ENCODE measurements at places on chromosomes 5 and 9. TPM values are rescaled to one million over a fixed set of nuclear protein-coding genes. Genes with fewer than 3 reads are reported as not detected.

DNA sequence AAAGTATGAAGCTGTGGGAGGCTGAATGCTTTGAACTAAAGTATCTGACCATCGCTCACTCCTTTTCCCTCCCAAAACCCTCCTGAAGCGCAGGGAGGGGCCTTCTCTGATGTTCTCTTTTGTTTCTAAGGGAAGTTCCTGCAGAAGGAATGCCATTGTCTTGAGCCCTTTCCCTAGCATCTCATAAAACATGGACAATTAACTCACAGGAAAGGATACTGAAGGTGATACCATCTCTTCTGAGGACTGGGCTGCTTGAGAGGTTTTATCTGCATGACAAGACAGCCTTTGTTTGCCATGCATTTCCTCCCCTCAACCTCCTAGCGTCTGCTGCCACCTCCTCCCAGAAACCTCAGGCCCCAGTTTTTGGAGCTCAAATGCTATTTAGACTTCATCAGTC lies 4.3 kb upstream of the RMND5B start:
- DNase-seq = no peak

DNA sequence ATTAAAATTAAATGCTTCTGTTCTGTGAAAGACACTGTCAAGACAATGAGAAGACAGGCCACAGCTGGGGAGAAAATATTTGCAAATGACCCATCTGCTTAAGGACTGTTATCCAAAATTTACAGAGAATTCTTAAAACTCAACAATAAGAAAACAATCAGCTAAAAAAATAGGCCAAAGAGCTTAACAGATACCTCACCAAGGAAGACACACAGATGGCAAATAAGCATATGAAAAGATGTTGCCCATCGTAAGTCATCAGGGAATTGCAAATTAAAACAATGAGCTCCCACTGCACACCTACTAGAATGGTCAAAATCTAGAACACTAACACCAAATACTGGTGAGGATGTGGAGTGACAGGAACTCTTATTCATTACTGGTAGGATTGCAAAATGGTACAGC lies 10.3 kb downstream of the WNK2 start:
- no peak for DNase-seq

GRCh38 chr9:96476591-96476990 lies 26.6 kb downstream of the HABP4 start:
- no peak for DNase-seq

GRCh38 chr9:110351009-110351467 lies 13.4 kb upstream of the TXNDC8 start:
- no peak for DNase-seq

The GPX3 gene
- total RNA-seq = not detected

- DNase-seq = no peak
These were observed 172.1 kb downstream of the BAAT start for GRCh38 chr9:101212661-101213060.

DNA sequence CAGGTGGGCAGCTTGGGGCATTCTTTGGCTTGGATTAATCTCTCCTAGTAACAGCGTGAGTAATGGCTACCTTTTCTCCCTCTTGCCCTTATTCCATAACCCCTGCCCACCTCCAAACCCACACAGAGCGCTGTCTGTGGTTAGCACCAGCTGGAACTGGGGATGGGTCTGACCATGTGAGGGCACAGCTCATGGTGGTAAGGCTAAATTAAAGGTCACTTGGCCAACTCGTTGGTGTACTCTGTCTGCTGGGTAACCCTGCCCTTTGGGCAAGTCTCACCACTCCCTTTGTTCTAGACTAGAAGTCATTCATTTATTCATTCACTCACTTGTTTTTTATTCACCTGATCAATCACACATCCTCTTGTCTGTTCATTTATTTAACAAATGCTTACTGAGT lies 27.8 kb downstream of the PPARGC1B start:
- no peak for DNase-seq

GRCh38 chr5:176748967-176749935 lies 61.1 kb upstream of the UNC5A start:
- no peak for DNase-seq

The PRELID2 gene
- 1.2 TPM for total RNA-seq

The VAV2 gene
- 7.6 TPM for total RNA-seq

The FREM1 gene
- not detected for total RNA-seq

- DNase-seq = no peak
These were observed 236.9 kb downstream of the GOLPH3 start for GRCh38 chr5:31937226-31937625.

- DNase-seq = no peak
These were observed 18.9 kb upstream of the ANKRD34B start for GRCh38 chr5:80588858-80589540.

DNA sequence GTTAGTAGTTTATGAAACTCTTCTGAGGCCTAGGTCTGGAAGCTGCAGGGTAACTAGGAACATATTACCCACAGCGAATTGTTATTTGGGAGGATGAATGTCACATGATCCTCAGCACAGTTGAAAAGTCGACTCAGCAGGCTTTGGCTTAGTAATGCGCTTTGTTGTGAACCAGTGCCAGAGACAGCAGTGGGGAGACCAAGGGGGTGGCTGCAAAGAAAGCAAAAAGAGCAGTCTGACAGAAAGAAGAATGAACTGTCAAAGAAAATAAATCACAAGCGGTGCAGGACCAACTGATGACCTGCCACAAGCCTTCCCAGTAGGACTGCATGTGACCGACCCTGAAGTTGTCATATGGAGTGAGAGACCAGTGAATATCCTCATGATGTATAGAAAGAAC lies 170.0 kb downstream of the CCDC171 start:
- no peak for DNase-seq

The SPAG8 gene
- total RNA-seq = 1.8 TPM

GRCh38 chr9:127826253-127826913 lies 23.7 kb downstream of the FPGS start:
- no peak for DNase-seq

GRCh38 chr9:2639786-2640185 lies 18.2 kb downstream of the VLDLR start:
- no peak for DNase-seq

- no peak for DNase-seq
These were observed 753.2 kb downstream of the TLR4 start for GRCh38 chr9:118457171-118458000.

The CAMK2A gene
- not detected for total RNA-seq

DNA sequence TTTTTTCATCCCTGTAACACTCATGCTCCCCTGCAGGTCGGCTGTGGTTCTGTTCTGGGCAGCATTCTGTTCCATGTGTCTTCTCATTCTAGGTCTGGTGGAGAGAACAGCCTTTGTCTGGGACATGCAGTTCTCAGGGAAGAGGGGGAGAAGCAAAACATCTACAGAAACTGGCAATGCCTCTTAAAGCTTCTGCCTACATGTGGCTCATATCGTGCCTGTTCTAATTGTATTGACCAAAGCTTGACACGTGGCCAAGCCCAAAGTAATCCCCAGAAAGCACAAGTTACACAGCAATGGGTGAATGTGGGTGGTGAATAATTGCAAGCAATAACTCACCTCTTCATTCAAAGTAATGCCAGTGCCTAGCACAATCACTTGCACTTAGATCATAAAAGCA lies 218.2 kb upstream of the IL12B start:
- DNase-seq = no peak

The LCP2 gene
- total RNA-seq = 219 TPM

The ZFAND5 gene
- 91.0 TPM for total RNA-seq

The RASGEF1C gene
- total RNA-seq = not detected

DNA sequence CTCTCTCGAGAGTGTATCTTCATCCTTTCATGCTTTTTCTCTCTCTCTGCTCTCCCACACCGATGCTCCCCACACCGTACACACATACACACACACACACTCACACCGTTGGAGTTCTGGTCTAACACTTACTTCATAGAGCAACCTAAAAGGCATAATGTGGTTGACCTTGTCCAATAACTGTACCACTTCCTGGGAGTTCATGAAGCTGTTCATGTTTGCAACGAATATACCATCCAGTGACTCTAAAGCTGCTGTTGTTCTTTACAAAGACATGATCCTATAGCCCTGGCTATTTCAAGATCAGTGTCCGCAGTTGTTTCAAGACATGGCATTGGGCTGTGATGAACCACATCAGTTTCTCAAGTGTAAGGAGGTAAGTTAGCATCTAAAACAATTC lies 10.0 kb downstream of the MEF2C start:
- DNase-seq = no peak

DNA sequence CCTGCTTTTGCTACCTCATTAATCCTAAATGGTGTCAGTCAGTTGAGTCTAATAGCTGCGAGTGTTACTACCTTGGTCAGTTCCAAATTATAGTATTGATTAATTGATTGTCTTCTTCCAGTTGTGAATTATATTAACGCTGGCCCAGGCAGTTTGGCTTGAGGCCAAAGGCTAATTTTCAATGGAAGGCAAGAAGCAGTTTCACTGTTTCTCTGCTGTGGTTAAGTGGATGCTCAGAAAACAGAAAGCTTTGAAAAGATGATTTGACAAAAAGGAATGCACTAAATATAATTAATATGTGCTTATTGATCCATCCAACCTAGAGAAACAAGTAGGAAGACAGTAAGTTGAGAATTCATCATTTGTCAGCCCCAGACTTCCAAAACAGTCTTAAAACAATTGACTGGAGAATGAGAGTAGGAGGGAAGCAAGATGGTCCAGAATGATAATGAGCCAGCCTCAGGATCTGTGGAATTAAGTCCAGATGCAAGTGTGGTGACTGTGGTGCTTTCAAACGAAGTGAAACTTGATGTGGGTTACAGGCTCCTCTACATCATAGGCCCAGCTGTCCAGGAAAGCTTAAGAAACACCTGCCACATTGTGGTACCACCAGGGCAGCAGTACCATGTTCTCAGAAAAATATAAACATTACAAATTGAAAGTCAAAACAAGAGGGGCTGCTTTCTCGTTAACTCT lies 1371.0 kb upstream of the DMAC1 start:
- no peak for DNase-seq

- DNase-seq = no peak
These were observed 893.8 kb upstream of the ACO1 start for GRCh38 chr9:31490551-31491106.

- no peak for DNase-seq
These were observed 138.9 kb downstream of the WDR41 start for GRCh38 chr5:77353251-77353650.

DNA sequence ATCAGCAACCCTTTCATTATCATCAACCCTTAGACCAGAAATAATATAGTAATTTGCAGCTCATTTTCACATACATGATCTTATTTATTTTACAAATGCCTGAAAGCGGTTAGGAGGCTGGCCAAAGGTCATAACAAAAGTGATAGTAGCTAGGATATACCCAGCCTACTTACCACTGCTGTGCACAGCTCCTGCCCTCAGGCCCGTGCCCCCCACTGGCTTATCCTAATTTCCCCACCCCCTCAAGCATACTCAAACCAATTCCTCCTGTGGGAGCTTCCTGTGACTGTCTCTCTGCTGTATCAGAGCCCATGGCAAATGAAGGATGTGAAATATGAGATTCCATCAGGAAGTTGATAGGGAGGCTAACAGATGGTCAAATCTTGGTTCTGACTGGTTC lies 14.8 kb downstream of the FAM219A start:
- DNase-seq = no peak

DNA sequence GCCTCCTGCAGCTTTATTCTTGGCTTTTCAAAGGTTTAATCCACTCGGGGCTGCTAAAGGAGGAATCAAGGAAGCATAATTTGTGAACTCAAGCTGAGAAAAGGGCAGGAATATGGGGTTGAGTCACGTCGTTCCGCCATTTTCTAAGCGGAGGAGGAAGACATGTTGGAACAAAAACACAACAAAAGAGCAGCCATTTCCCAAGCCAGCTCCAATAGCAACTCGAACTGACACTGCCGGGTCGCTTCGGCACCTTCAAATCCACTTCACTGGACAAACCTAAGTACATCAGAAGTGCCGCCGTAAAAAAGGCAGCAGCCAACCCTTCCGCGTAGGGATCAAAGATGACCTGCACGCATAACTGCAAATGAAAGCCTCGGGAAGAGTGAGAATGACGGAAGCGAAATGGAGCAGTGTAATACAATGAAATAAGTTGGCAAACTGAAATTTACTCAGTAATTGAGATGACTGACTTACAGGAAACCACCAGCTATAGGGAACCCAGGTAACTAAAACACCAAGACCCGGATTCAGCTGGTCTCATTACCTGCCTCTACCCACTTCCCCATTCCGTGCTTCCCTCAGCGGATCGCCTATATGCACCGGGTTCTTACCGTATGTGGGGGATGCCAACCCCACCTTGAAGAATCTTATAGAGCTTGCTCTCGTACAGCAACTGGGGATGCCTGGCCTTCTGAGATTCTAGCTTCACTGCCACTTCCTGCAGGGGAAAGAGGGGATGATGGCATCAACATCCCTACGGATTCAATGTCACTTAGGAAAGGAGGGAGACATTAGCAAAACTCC lies 1.6 kb downstream of the CSNK1A1 start:
- peak; percentile 49 for DNase-seq

DNA sequence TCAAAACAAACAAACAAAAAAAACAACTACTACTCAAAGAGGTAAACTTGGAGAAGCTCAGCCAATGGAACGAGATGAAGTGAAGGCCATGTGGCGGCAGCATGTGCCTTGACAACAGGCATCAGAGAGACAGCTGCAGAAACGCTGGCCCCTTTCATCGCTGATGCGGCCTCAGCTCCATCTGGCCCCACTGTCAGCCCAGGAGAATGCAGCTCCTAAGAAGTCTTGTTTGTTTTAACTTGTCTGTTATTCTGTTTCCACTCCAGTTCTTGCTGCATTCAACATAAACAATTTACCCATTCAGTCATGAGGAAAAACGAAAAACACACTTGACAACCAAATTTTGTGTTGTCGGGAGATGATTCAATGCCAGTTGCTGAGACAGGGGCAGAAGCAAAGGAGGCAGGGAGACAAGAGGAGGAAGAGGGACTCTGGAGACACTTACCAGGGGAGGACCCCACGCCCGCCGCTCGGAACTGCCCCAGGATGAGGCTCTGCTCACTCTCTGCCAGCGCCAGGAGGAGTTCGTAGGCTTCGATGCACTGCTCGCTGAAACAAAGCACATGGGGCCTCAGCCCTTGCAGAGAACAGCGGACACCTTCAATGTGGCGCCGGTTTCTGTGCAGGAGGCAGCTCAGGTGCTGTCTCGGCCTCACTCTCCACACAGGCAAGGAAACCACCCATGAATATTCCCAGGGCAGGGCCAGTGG lies 91.2 kb downstream of the DCP2 start:
- DNase-seq = no peak

DNA sequence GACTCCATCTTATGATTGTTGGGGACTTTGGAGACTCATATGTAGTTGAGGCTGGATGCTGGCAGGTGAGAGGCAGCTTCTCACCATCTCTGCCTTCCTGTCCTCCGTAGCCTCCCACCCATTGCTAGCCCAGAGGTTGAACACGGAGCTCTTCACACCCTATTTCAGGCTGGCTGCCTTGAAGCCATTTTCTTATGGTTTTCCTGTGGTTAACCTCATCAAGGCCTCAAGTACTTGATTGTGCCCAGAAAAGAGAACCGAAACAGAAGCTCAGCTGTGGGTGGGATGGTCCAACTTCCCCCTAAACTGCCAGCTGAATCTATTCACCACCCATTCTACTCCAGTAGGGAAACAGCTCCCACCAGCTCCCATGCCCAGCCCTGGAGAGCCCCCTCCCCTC lies 102.9 kb downstream of the LIFR start:
- peak; percentile 63 for DNase-seq

GRCh38 chr5:40479939-40480338 lies 199.8 kb upstream of the PTGER4 start:
- no peak for DNase-seq

The OLFM1 gene
- total RNA-seq = not detected

The TCOF1 gene
- total RNA-seq = 120 TPM

- DNase-seq = no peak
These were observed 302.4 kb downstream of the PDE4D start for GRCh38 chr5:59591162-59591561.

Data from CD8-positive, alpha-beta memory T cell (primary cell).